ENCODE measurements at places on chromosomes 11 and 22. TPM values are rescaled to one million over a fixed set of nuclear protein-coding genes. Genes with fewer than 3 reads are reported as not detected.

Gene PANX3
- polyA plus RNA-seq, result not detected

Gene MMP11
- 1.7 TPM for polyA plus RNA-seq

GRCh38 chr22:36461665-36462649, 19.5 kb downstream of the TXN2 start:
- peaks cover 4% of the 10 kb centered on the region for H3K27me3 ChIP-seq
- DNase-seq, result no peak
- H3K36me3 ChIP-seq, result no peaks in the 10 kb centered on the region
- H3K4me1 ChIP-seq, result peaks cover 4% of the 10 kb centered on the region

DNA sequence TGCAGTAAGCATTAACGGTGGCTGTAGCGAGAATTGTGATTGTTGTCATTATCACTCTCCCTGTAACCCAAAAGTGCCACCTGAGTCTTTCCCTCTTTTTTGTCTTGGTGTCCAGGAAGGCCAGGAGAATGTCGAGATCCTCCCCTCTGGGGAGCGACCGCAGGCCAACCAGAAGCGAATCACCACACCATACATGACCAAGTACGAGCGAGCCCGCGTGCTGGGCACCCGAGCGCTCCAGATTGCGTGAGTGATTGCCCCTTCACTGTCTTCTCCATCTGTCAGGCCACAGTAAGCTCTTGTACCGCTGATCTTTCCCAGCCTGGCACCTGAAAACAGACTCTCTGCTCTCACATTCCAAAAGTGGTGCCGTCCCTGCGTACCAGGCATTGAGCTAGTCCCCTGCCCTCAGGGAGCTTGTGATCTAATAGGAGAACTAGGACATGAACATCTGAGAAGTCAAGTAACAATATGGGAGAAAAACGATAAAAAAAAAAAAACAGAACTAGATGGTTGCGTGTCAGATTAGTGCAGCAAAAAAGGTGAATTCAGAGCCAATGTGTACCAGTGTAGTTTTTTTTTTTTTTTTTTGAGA, 5.8 kb downstream of the POLR2F start:
- H3K4me3 ChIP-seq, result no peak overlapping the region
- DNase-seq, result no peak
- peaks cover 16% of the 10 kb centered on the region for H3K4me1 ChIP-seq
- peaks cover 35% of the 10 kb centered on the region for H3K36me3 ChIP-seq
- H3K27ac ChIP-seq, result no peak overlapping the region
- no peaks in the 10 kb centered on the region for H3K27me3 ChIP-seq

DNA sequence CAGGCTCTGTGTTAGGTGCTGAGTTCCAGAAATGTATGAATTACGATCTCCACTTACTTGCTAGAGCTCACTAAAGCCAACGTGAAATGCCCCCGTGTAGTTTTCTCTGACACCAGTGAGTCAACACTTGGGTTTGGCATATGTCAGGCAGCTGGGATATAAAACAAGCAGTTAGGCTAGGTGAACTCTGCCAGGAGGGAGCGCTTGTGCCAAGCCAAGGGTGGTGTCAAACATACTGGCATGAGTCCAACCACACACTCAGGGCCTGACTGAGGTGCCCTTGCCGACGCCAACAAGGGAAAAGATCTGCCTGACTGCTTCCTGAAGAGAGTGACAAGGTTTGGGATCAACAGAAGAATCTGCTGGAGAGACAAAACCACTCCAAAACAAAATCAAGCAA, 167.8 kb upstream of the NARS2 start:
- DNase-seq, result no peak
- no peak overlapping the region for H3K27ac ChIP-seq
- no peaks in the 10 kb centered on the region for H3K4me1 ChIP-seq
- peaks cover 7% of the 10 kb centered on the region for H3K27me3 ChIP-seq
- no peaks in the 10 kb centered on the region for H3K36me3 ChIP-seq
- H3K4me3 ChIP-seq, result no peak overlapping the region

- H3K27me3 ChIP-seq, result no peaks in the 10 kb centered on the region
- H3K4me1 ChIP-seq, result no peaks in the 10 kb centered on the region
- H3K27ac ChIP-seq, result no peak overlapping the region
Measured at GRCh38 chr11:92750794-92751193, 218.7 kb upstream of the MTNR1B start.

DNA sequence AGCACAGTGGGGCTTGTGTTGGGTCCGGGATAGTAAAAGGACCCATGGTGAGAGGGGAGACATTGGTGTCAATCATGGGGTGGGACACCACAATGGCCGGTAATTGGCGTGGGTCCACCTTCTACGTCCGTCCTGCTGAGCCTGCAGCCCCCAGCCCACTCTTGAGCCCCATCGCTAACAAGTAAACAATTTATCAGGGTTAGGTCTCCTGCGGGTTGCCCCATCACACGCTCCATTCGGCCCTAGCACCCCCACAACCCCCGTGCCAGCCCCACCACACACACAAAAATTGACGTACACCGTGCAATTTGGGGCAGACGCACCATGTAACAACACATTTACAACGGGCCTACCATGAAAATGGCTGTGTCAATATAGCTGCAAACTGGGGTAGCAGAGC, 86.5 kb upstream of the HTATIP2 start:
- H3K4me1 ChIP-seq, result no peaks in the 10 kb centered on the region
- no peak for DNase-seq
- no peak overlapping the region for H3K27ac ChIP-seq
- H3K36me3 ChIP-seq, result no peaks in the 10 kb centered on the region
- H3K27me3 ChIP-seq, result peaks cover 11% of the 10 kb centered on the region
- H3K4me3 ChIP-seq, result no peak overlapping the region

- DNase-seq, result peak; percentile 20
- H3K27me3 ChIP-seq, result peaks cover 14% of the 10 kb centered on the region
- peaks cover 17% of the 10 kb centered on the region for H3K4me1 ChIP-seq
- H3K27ac ChIP-seq, result no peak overlapping the region
- H3K4me3 ChIP-seq, result no peak overlapping the region
Measured at GRCh38 chr22:49733631-49734030, 94.0 kb downstream of the BRD1 start.

DNA sequence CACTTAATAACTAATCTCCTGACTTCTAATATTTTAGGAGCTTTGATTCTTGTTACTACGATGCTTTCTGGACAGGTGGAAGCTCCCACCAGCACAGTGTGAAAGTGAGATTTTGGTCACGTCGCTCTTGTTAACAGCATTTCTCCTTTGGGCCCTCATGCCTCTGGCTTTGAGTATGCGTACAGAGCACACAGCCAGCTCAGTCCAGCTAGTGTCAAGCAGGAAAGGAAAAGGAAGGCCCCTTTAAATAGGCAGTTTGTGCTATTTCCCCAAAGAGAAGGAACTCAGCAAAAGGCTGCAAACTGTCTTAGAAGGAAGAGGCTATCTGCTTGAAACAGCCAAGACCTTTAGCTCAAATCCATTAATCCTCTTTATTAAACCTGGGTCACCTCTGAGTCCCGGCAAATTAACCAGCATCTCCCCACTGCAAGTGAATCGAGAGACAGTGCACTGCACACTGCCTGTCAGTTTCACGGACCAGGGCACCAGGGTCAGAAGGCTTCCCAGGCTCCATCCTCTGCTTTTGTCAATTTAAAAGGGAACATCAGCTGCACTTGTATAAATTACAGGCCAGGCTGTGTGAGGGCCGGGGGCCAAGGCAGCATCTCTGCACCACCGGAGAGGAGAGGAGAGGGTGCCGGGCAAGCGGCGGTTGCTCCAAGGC, 34.7 kb downstream of the OPCML start:
- H3K27me3 ChIP-seq, result no peaks in the 10 kb centered on the region
- no peak overlapping the region for H3K27ac ChIP-seq
- DNase-seq, result no peak
- H3K4me1 ChIP-seq, result no peaks in the 10 kb centered on the region

- H3K27me3 ChIP-seq, result peaks cover 12% of the 10 kb centered on the region
- H3K4me1 ChIP-seq, result peaks cover 23% of the 10 kb centered on the region
- H3K27ac ChIP-seq, result no peak overlapping the region
Measured at GRCh38 chr11:62928011-62928410, 6.8 kb upstream of the CHRM1 start.
